CD4-positive, alpha-beta T cell treated with Interleukin-12 subunit alpha and Interleukin-12 subunit beta, for 1 hour (primary cell): ENCODE measurements at places on chromosomes 4 and X.

GRCh38 chr4:110854021-110854678, 231.3 kb upstream of the PITX2 start:
- DNase-seq: no peak

GRCh38 chrX:83512111-83512510, 4.0 kb downstream of the POU3F4 start:
- DNase-seq: no peak

- DNase-seq: no peak
Observed at GRCh38 chr4:84498935-84499623, at the start of gene NKX6-1. Gene NKX6-1, minus strand, starts transcription at chr4:84499292. Its CDS starts 1,064 bp downstream, at chr4:84498228.

- no peak for DNase-seq
Observed at GRCh38 chrX:29225670-29226069, 638.4 kb downstream of the IL1RAPL1 start.

DNA sequence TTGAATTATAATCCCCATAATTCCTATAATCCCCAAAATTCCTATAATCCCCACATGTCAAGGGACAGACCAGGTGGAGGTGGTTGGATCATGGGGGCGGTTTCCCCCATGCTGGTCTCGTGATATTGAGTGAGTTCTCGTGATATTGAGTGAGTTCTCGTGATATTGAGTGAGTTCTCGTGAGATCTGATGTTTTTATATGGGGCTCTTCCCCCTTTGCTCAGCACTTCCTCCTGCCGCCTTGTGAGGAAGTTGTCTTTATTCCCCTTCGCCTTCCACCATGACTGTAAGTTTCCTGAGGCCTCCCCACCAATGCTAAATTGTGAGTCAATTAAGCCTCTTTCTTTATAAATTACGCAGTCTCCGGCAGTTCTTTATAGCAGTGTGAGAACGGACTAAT, 36.6 kb upstream of the GPR78 start:
- no peak for DNase-seq

DNA sequence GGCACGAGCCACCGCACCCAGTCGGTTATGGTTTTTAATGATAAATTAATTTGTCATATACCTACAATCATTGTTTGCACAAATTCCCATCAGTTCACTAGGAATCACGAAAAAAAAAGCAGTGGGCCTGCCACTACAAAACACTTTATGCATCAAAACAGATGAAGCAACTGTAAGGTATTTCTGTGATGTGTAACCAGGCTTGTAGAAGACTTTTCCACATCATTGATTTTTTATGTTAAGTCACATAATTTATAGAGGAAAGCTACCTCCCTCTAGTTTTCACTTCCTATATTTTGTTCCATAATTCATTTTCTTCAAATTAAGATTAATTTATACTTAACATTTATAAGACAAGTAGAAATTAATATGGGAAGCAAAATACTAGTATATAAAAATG, 6.7 kb upstream of the FAM200B start:
- DNase-seq: no peak

DNA sequence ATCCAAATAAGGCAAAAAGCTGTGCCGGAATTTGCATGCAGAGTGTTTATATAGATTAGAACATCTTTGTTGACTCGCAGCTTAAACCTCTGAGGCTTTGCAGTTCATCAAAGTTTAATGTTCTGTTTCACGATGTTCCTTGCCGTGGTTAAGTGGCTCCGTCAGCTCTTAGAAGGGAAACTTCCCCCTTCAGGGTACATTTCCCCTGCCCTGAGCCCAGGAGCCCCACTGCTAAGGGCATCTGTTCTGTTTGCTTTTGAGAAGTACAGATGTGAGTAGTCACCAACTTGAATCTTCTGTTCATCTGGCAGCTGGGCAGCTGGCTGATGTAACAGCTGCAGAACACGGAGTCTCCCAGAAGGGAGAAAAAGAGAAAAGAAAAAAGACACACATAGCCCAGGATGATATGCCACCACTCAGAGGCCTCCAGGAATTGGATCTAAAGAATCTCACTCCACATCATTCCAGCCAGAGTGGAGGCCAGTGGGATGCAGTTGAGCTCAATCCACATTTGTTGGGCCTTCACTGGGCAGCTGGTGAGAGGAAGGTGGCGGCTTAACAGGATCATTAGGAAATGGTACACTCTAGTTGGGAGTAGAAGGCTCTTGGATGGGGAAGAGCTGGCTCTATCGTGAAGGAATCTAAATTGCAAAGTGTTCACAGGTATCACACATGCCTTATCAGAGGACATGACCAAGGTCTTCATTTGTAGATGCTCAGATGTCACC, 178.7 kb upstream of the RBPJ start:
- DNase-seq: no peak

GRCh38 chrX:331151-331824, 12.7 kb upstream of the GTPBP6 start:
- DNase-seq: no peak

- DNase-seq: no peak
Observed at GRCh38 chr4:41438931-41439297, 99.0 kb upstream of the LIMCH1 start.

DNA sequence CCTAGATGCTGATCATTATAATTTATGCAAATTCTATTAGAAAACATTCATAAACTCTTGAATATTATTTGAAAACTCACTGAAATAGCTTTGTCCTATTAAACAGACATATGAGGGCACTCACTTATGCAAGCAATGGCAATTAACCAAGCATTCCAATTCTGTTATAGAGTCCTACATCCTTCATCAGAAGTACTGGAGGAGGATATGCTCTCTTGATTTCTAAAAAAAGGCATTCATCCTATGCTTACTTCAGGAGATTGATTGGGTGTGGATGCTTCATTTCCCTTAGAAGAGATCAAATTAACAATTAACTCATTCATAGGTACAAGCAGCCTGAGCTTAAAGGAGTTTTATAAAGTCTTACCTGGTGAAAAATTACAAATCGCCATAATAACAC, 1317.2 kb downstream of the PCDH7 start:
- DNase-seq: no peak

DNA sequence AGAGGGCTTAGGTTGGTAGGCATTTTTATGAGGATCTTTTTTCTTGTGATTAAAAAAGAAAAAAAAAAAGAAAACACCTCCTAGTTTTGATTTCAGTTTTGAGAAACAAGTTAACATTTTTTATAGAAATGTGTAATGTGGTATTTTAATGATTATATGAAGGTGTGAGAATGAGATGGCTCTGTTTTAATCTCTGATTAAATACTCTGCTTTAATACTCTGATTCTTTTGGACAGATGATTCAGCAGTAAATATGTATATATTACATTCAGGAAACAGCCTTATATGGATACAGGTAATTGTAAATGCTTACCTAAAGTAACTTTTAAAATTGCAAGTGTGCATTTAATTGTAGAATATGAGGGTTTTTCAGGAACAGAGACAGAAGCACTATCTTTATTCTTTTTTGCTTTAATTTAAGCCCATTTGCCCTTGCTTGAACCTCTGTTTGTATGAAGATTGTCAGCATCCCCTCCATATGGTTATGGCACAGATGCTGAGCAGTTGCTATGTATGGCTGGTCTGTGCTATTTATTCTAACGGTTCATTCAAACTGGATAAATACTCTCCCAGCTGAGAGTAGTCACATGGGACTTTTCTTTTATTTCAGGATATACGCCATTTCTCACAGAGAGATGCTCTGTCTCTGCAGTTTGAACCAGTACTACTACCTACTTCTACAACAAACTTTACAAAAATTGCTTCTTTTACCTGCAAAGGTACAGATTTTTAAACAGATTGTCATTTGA, 101.0 kb upstream of the TLR2 start:
- no peak for DNase-seq

DNA sequence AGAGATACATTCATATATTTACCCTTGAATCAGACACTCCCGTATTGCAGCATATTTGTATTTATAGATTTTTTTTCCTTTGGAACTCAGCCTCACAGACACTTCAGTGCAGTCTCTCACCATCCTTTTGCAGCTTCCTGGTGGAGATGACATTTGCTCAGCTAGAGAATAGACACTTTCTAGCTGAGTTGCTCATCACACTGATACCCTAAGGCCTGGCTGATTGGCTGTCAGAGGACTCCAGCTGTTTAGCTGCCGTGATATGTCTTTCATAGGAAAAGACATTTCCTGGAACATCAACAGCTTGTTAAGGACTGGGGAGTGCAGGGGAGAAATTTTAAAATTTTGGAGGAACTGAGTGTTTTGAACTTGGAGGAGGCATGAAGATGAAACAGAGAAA, 429.6 kb downstream of the SMARCA1 start:
- DNase-seq: no peak

DNA sequence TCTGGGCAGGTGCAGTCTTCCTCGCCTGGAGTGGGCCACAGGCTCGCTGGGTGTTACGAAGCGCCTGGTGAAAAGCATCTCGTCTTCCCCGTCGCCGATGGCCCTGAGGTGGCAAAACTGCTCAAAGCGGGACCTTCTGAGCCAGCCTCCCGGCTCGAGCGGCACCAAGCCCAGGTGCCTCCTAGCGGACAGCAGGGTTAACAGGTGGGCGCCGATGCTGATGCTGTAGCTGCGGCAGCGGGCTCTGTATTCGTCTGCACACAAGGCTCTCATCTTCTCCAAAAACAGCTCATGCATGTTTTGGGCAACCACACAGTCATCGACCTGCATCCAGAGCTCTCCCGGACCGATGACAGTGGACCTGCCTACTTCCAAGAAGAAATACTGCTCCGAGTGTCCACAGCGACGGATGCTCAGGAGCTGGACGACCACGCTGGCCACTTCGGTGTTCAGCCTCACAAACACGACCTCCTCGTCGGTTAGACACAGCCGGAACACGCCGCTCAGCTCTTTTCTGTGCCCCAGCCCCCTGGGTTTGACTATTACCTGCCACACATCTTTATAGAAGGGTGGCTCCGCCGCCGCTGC, 1.2 kb downstream of the IRS4 start:
- DNase-seq: no peak

DNA sequence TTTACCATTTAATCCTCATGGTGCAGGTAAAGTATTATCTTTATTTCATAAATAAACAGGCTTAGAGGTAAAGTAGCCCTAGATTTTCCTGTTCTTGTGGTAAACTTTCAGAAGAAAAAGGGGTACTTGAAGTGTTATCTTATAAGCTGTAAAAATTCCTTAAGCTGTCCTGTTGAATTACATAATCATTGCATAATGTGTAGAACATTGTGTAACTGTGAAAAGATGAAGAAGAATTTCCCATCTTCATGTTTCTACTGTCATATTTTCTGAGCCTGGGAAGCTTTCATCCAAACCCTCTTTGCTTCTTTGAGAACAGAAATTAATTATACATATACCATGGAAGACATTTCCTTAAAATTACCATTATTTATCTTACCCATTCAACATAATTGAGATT, 90.5 kb downstream of the ELOVL6 start:
- no peak for DNase-seq

DNA sequence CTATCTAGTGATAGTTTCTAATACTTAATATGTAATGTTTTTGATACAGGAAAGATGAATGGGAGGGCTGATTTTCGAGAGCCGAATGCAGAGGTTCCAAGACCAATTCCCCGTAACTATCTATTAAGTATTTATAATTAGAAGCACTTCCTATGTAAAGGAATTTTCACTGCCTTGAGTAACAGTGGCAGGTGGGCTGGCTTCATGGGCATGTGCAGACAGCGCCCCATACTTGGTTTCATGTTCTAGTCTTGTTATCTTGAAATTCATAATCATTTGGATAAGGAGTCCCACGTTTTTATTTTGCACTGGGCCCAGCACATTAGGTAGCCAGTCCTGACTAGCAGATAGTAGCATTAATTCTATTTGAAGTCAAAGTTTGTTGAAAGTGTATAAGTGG, 1.7 kb downstream of the OCIAD1 start:
- DNase-seq: no peak

DNA sequence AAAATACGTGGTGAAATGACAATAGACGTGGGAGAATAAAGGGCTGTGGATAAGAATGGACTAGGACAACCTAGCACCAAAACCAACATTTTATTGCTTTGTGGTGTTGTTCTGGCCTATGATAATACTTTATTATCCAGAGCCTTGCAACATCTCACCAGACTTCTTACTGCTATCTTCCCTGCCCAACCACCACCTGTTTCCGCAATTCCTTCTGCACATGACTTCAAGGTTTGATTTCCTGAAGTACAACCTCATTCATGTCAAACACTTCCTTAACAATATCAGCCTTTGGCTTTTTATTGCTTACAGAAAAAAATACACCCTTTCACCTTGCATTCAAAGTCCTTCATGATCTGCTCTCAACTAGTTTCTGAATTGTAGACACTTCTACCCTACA, 84.8 kb downstream of the RTL3 start:
- no peak for DNase-seq

DNA sequence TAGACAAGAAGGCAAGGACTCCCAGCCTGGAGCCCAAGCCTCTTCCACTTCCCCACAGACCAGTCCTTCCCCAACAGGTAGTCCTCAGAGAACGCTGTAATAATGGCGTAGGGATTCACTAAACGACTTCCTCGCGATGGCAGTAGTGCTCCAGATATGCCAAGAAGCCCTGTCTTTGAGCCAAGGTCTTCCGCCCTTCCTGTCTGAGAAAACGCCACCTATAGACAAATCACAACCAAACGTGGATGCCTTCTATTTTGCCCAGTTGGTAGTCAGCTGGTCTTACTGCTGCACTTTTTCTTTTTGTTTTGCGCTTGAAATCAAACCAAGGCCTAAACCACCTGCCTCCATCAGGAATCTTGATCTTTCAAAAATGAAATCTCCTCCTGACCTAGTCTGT, 203.3 kb downstream of the OR13H1 start:
- DNase-seq: no peak

DNA sequence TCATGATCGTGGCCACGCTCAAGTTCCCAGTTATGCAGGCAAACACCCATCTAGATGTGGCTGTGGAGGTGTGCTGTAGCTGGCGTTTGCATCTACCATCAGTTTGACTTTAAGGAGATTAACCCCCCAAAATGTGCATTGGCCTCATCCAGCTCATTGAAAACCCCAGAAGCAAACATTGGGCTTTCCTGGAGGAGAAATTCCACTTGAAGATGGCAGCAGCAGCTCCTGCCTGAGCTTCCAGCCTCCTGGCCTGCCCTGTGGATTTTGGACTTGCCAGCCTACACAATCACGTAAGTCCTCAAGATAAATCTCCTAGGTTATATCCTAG, 30.2 kb upstream of the SLC25A6 start:
- DNase-seq: no peak

DNA sequence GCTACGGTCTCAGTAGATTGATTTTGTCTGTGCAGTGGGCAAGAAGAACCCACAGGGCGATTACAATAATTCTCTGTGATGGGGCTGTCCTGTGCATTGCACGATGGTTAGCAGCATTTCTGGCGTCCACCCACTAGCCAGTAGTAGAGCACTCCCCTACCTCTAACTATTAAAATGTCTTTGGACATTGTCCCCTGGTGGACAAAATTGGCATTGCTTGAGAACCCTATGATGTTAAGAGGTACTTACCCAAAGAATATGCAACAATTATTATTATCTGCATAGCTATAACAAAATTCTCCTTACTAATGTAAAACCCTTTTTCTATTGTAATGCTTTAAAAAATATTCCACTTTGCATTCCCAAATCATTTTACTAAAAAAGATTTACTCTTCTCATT, 109.5 kb upstream of the VCX3A start:
- no peak for DNase-seq

DNA sequence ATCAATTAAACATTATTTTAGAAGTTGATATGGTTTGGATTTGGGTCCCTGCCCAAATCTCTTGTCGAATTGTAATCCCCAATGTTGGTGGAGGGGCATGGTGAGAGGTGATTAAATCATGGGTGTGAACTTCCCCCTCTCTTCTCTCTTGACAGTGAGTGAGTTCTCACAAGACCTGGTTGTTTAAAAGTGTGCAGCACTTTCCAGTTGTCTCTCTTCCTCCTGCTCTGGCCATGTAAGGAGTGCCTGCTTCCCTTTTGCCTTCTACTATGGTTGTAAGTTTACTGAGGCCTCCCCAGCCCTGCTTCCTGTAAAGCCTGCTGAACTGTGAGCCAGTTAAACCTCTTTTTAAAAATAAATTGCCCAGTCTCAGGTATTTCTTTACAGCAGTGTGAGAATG, 141.4 kb downstream of the GALNTL6 start:
- no peak for DNase-seq
